Right cardiac atrium (tissue), 5 donors: ENCODE measurements at places on chromosomes 1 and 21. TPM values are rescaled to one million over a fixed set of nuclear protein-coding genes. Genes with fewer than 3 reads are reported as not detected.

- DNase-seq = no peak
Measured at GRCh38 chr1:153612111-153612754, 704 bp downstream of the S100A16 start.

DNA sequence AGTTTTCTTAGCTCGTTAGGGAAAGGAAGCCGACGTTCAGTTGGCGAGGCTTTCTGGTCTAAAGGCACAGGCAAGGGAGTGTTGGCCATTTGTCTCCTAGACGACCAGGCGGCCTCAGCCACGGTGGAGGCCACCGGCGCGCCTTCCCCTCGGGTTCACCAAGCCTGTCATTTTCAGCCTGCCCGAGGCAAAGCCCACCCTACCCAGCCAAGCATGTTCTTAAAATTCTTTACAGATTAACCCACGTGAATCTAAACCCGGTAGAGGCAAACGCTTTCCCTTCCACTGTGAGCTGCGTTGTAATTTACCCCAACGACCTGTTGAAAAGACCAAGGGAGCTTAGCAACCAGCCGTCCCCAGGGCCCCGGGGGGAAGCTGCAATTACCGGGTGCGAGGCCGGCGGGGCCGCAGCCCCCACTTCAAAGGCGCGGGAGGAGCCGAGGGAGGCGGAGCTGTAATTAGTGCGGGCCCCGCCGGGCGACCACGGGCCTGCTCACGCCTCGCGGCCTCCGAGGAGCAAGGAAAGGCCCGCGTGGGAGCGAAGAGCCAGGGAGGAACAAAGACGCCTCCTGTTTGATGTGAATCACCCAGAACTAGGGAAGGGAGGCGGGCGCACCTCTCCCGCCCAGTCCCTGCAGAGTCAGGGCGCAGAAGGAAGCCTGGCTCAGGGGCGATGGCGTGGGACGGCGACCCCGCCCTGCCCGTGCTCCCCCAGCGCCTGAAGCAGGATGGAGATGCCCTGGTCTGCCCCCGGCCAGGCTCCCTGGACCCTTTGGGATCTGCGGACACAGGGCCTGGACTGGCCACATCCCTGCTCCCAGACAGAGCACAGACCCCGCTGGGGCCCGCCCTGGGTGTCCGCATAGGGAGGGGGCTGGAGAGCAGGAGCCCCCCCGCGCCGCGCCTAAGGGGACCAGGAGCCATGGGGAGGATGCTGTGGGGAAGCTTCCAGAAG is 12.1 kb upstream of the TSPEAR start:
- DNase-seq = no peak

OR2L8 gene
- not detected for total RNA-seq

DNA sequence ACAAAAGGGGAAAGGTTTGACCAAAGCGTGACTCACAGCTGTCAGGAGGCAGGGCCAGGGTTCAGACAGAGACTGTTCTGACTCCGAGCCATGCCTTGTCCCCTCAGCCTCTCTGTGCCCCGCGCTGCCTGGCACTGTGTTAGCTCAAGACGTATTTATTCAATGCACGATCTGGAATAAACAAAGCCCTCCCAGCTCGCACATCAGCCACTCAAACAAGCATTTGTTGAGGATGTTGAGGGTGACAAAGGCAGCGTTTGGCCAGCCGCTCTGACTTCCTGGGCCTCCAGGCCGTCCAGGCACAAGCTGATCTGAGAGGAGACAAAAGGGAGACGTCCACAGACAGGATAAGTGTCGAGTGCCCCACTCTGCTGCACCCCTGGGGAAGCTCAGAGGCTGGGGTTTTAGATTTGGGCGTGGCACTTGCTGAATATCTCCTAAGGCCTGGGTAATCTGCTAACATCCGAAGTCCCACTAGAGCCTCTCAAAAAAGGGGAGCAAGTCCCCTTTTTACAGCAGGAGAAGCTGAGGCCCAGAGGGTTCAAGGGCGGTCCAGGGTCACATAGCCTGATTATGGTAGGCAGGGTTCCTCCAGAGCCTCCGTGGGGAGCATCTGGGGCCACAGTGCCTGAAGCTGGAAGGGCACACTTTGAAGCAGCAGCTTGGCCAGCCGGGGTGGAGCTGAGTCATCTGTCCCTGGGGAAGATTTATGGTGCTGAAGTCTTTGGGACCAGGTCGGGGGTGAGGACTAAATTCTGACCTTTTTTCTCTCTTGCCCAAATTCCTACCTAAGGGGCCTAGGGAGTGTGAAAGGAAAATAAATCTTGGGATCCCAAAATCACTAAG is 95.9 kb downstream of the SPSB1 start:
- DNase-seq = no peak

DNA sequence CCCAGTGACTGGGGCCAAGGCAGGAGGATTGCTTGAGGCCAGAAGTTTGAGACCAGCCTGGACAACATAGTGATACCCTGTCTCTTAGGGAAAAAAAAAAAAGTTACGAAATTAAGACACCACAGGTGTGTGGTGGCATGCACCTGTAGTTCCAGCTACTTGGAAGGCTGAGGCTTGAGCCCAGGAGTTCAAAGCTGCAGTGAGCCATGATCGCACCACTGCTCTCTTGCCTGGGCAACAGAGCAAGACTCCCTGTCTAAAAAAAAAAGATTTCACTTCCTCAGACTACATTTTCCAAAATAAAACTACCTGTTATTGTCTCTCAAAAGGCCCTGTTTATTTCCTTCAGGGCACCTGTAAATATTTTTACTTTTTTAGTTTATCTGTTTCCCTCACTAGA is 4.7 kb upstream of the STK40 start:
- DNase-seq = no peak

- DNase-seq = no peak
Measured at GRCh38 chr1:61318319-61319125, 236.2 kb downstream of the NFIA start.

GRCh38 chr1:107264007-107264406 is 123.2 kb downstream of the NTNG1 start:
- no peak for DNase-seq

DNA sequence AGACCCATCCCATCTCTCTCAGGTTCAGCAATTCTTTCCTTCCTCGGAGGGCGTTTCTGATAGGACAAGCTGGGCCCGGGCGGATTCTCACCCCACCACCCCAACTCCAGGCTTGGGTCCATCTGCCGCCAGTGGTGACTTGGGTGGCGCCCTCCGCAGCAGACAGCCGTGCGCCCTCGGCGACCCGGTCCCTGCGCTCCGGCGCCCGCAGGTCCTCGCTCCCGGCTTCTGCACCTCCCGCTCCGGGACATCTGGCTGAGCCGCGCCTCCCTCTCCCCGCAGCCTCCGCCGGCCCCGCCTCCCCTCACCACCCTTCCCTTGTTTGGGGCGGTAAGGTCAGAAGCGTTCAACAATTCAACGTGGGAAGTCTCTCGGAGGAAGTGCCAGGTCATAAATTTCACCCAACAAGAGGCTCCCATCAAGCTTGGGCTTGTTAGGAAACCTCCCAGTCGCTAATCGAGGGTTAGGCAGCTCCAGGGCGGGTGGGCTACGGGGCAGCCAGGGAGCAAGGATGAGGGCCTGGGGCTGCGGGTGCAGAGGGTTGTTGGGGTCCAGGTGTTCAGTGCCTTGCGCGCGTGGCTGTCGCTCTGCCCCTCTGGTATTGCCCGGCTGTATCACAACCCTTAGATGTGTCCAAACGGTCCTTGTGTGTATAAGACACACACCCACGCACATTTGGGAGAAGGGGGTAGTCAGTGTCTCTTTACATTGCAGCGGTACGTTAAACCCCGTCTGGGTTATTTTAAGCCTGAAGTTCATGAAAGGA is 39.8 kb downstream of the OLIG1 start:
- DNase-seq = peak; percentile 48

GPA33 gene
- total RNA-seq = 0.14 TPM

DNA sequence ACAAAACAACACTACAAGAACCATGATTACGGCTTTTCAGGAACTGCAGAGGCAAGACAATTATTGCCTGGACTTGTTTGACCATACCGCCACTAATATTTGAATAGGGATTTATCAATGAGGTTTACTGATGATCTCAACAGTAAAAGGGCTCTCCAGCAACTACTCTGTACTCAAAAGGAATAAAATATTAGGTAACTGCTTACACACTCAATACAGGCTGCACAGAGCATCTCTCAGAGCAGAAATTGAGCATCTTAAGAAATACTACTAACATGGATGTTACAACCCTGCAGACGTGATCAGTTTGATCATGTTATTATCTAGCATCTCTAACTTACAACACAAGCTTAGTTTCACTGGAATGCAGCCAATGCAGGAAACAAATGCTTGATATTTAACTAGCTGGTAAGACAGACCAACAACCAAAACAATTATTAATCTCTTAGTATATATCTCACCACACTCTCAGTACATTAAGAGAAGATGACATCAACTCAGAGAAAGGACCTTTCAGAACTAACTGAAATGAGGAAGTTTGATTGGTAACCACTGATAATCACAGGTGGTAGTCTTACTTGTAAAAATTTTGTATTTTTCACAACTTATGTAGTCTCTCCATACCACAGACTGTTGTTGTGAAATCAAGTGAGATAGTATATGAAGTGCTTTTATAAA is 52.2 kb downstream of the PUM1 start:
- no peak for DNase-seq

DNA sequence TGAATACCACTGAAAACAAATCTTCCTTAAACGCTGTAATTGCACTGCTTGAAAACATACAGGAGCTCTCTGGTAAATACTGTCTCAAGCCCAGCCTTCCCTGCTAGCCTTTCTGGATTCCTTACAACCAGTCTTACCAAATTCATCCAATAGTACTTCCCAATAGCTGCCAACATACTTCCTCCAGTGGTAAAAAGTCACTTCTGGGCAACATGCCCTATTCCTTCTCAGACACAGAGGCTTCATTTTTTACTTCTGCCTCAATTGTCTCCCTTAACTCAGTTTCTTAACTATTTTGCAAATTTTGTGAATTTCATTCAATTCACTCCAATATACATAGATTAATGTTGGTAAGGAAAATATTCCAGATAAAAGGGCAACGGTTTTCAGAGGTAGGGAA is 166.3 kb downstream of the TBX15 start:
- no peak for DNase-seq

ENAH gene
- total RNA-seq = 121 TPM

DNA sequence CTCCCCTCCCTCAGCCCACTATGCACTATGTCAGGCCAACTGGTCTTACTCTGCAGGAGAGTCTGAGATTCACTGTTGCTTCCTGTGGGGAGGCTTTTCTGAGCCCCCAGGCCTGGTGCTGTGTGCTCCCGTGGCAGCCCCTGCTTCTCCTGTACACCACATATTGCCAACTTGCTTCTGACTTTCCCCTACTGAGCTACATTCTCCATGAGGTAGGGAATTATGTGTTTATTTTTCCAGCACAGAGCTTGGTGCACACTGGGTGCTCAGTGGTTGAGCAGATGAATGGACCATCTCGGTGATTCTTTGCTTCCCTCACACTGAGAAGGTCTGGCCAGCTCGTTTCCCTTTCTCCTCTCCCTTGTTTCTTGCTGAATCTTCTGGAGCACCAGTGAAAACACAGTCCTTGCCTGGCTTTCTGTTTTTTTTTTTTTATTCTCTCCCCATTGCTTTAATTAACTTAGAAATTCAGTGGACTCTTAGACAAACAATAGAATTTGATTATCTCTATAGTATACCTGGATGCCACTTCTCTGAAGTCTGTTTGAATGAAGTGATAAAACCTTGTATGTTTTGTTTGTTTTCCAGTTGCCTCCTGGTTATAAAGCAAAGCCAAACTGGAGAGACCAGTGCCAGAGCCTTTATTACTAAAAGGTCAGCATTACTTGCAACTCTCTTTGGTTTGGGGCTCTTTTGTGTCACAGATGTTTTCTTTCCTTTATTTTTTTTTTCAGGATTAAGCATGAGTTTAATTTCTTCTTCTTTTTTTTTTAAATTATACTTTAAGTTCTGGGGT is 50.3 kb upstream of the CNIH3 start:
- DNase-seq = no peak

DNA sequence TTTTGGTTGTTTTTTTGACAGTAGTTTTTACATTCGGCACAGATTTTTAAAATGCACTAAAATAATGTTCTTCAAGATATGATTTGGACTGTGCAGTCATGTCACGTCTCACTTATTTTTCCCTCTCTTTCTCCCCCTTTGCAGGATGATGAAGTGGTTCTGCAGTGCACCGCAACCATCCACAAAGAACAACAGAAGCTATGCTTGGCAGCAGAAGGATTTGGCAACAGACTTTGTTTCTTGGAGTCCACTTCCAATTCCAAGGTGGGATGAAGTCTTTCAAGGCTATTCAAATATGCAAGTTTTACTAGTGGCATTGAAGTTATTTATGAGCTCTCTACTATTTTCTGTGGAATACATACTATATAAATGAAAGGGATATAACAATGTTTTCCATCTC is 228.4 kb downstream of the RYR2 start:
- DNase-seq = no peak

OVAAL gene
- 0.47 TPM for total RNA-seq

DNA sequence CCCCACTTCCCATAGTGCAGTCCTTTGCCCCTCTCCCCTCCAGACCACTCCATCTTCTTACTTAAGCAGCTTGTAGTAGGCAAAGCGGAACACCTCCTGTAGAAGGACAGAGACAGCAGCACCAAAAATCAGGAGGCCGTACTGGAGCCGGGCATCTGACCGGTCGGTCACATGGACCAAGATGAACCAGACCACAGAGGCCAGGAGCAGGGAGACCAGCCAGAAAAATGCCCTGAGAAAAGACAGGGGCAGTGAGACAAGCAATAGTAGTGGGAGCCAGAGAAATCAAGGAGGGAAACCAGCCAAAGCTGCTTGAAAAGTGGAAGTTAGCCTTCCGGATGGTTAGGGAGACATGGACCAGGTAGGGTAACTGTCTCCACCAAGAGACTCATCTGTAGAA is 920 bp downstream of the APH1A start:
- DNase-seq = no peak

GRCh38 chr1:198007687-198008607 is 90.8 kb downstream of the LHX9 start:
- DNase-seq = no peak

DNA sequence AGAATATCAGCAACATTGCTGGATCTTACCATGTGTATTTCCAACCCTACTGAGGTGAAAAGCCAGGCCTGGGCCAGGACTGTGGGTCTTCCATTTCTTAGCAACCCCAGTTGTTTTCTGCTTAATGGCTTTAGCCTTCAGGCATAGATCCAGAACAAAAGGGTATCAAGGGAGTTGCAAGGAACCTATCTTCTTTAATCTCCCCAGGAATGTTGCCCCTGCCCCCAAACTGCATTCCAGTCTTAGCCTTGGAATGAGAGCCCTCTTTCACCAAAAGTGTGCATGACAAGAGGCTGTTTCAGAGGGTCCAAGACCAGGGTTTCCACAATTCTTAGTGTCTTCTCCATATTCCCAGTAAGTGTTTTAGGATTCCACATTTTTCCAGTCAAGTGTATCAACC is 87.9 kb upstream of the SOX13 start:
- no peak for DNase-seq

PCBP3 gene
- total RNA-seq = 3.4 TPM

- no peak for DNase-seq
Measured at GRCh38 chr1:169086603-169087455, 19.7 kb upstream of the ATP1B1 start.
